ENCODE measurements at places on chromosomes 1 and 21.

DNA sequence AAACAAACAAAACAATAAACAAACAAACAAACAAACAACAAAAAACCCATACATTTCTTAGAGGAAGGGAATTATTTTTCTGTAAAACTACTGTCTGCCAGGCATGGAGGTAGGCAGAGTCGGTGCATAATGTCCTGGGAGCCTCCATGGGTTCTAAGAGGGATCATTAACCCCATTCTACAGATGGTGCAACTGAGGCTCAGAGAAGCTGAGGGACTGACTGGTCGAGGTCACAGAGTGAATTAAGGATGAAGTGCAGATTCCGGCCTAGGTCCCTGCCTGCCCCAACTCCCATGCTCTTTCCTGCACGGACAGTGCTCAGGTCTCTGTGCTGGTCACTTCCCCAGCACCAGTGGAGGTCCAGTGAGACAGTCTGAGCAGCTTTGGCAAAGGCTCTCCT, 15.8 kb upstream of the WNT4 start:
- no peak for DNase-seq

- DNase-seq, result peak; percentile 73
These were observed 2.2 kb downstream of the PHGDH start for GRCh38 chr1:119713749-119714456.

DNA sequence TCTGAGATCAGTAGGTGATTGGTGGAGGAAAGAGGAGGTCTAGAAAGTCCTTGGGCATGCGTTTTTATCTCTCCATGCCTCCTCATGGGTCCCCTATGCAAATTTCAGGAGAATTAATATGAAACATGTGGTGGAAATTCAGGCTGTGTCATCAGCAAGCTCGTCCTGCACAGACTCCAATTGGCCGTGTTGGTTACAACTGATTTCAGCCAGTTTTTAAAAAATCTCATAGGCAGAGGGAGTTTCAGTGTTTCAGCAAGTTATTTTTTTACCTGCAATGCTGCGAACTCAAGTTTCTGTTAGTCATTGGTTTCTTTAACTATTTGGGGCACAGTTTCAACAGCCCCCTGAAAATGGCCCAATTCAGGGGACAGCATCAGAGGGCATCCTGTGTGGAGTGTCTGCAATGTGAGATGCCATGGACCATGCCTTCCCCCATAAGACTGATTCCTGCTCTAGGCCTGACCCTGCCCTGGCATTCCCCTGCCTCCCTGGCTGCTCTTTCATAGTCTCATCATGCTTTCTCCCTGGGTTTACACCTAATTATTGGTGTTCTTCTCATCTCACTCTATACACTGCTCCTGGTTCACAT, 59.9 kb downstream of the C1orf198 start:
- DNase-seq, result no peak

DNA sequence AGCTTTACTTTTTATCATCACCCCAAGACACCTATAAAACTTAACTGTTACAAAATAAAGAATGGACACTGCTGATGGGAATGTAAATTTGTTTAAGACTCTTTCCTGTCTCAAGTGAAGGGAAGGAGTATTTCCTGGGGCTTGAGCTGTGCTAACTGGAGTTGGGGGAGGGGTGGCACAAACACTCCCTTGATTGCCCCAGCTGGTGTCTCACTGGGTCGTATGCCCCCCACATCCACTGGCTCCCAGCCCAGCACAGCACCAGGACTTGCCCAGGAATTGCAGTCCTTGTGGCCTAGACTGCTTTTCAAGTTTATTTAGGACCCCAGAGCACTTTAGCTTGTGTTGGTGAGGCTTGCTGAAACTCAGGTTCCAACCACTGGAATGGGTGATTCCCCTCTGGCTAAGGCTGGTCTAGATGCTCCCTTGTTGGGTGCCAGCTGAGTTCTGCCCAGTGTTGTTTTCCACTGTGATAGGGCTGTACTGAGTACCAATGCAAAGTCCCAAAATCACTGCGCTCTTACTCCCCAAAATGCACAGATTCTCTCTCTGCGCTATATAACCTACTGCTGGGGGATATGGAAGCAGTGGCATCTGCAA, 49.1 kb upstream of the DR1 start:
- peak; percentile 3 for DNase-seq

GRCh38 chr1:156106624-156107488, 7.7 kb upstream of the LMNA start:
- peak; percentile 67 for DNase-seq

- DNase-seq, result peak; percentile 10
These were observed 125.5 kb upstream of the SERBP1 start for GRCh38 chr1:67555461-67556296.

- DNase-seq, result no peak
These were observed 44.2 kb downstream of the KLHL20 start for GRCh38 chr1:173758980-173759379.

GRCh38 chr1:179230251-179230650, 774 bp upstream of the ABL2 start:
- no peak for DNase-seq

Data from NCI-H1417 (cell line).